PC-9 (cell line): ENCODE measurements at places on chromosomes 7 and 10. TPM values are rescaled to one million over a fixed set of nuclear protein-coding genes. Genes with fewer than 3 reads are reported as not detected.

Gene TMEM130
- 2.1 and 3.8 TPM in 2 replicates for total RNA-seq

- no peak overlapping the region for H3K27ac ChIP-seq
- H3K36me3 ChIP-seq, result no peaks in the 10 kb centered on the region
- no peak overlapping the region for H3K4me3 ChIP-seq
Observed at GRCh38 chr10:113310347-113310746, 242.5 kb upstream of the HABP2 start.

- H3K36me3 ChIP-seq, result no peaks in the 10 kb centered on the region; the same call in 1 of the 2 replicates
- no peak overlapping the region for H3K4me3 ChIP-seq
- DNase-seq, result no peak
- no peaks in the 10 kb centered on the region for H3K27me3 ChIP-seq
- H3K4me1 ChIP-seq, result no peaks in the 10 kb centered on the region
Observed at GRCh38 chr10:119852822-119853221, 19.8 kb downstream of the MCMBP start.

DNA sequence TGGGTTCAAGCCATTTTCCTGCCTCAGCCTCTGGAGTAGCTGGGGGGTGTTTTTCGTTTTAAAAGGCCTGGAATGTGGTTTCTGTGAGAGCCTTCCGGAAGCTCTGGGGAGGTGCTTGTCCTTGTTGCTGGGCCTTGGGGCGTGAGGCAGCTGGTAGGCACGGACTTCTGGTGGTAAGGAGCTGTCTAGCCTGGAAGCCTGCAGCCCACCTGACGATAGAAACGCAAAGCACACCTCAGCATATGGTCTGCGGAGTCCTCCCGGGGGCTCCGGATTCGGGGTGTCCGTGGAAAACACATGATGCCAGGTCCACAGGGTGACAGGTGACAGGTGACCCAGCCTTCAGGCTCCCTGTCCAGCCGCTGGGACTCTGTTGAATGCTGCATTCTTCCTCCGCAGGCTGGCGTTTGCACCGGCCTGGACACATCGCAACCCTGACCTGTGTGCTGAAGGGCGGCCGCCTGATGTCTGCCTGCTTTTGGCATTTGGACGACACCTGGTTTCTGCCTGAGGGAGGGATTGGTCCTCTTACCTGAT, 37.3 kb downstream of the INPP5A start:
- peak overlapping the region; percentile 48 for H3K4me3 ChIP-seq
- H3K4me1 ChIP-seq, result peaks cover 61% of the 10 kb centered on the region
- peak overlapping the region; percentile 83 for H3K27ac ChIP-seq
- peak; percentile 10 for DNase-seq

Gene KCNIP2
- total RNA-seq, result 4.0 and 5.1 TPM in 2 replicates

DNA sequence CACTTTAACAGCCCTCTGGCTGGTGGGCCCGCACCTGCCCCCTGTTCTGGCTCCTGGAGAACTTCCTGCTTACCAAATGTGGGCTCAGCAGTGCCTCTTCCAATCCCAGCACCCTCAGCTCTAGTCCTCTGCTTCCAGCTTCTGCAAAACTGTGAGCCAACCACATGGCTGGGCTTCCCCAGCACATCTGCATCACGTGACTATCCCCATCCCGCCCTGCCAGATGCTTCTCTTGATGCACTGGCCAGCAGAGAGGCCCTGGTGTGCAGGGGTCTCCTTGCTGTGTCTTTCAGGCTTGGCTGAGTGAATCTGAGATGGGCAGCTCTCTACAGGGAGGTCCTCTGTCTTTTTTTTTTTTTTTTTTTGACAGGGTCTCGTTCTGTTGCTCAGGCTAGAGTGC, 43.8 kb upstream of the DMBT1 start:
- no peaks in the 10 kb centered on the region; the same call in 1 of the 2 replicates for H3K27me3 ChIP-seq
- H3K27ac ChIP-seq, result no peak overlapping the region
- no peak overlapping the region for H3K4me3 ChIP-seq
- H3K4me1 ChIP-seq, result no peaks in the 10 kb centered on the region

Gene PDIA4
- 200 and 221 TPM in 2 replicates for total RNA-seq
